SJCRH30 (cell line): ENCODE measurements at places on chromosomes 3 and 15. TPM values are rescaled to one million over a fixed set of nuclear protein-coding genes. Genes with fewer than 3 reads are reported as not detected.

DNA sequence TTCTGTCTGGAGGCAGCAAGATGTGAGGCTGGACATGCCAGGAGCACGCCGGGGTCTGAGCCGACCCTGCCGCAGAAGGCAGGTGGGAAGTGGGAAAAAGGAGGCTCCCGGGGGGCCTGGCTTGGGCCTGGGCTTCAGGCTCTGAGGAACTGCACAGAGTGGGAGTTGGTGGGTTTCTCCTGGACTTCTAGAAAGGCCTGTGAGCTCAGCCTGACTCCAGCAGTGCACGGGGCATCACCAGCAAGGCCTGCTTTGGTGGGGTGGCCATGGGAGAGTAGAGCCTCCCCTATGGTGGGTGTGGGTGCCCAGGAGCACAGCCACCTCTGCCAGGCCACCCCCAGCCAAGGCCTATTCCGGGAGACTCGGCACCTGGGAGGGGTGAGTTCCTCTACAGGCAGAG, 18.1 kb upstream of the SLC41A3 start:
- H3K27ac ChIP-seq, result no peak overlapping the region
- no peak for DNase-seq
- no peak overlapping the region for H3K4me3 ChIP-seq
- H3K36me3 ChIP-seq, result no peaks in the 10 kb centered on the region
- H3K4me1 ChIP-seq, result peaks cover 28% of the 10 kb centered on the region

The SMCO1 gene
- not detected in 2 replicates for total RNA-seq

- H3K27me3 ChIP-seq, result no peaks in the 10 kb centered on the region
- no peak overlapping the region for H3K27ac ChIP-seq
- H3K4me1 ChIP-seq, result no peaks in the 10 kb centered on the region
Observed at GRCh38 chr3:37955918-37956707, 34.5 kb upstream of the VILL start.

DNA sequence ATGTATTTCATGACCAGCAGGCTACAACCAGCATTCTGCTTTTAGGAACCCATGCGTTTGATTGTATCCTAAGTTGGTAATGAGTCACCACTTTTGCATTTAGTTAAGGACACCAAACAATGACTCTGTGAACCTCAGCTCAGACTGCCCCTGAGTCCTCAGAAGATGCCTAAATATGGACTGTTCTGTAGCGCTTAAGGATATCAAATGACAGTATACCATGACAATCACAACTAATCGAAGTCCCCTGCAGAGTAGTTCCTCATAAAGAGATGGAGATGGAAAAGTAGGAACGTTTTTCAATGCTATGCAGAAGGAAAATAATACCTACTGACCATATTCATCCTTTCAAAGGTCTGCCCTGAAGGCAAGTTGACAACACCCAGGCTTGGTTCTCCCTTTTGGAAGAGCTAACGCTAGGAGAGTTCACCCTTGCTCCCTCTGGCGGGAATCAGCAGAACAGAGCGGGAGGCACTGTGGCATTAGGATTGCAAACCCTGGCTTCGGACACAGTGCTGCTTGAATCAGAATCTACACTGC, 508.6 kb downstream of the FHIT start:
- DNase-seq, result peak; percentile 52
- H3K4me3 ChIP-seq, result no peak overlapping the region
- peaks cover 19% of the 10 kb centered on the region for H3K4me1 ChIP-seq
- no peaks in the 10 kb centered on the region for H3K27me3 ChIP-seq
- H3K27ac ChIP-seq, result no peak overlapping the region

DNA sequence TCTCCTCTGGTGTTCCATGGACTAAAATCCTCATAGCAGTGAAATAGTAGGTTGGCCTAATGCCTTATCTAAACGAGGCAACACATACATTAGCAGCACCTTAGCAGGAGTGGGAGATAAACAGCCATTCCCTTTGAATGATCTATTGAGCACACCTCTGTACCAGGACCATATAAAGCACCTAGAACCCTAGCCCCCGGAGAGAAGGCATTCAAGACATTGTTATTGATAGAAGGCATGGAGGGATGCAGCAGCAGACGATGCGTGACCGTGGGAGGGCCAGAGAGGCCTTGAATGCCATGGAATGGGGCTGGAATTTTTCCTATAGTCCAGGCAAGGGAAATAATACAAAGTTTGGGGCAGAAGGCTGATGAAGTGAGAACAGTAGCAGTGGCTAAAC, 6.6 kb upstream of the SEMA5B start:
- H3K4me1 ChIP-seq, result no peaks in the 10 kb centered on the region
- H3K4me3 ChIP-seq, result no peak overlapping the region
- H3K27me3 ChIP-seq, result no peaks in the 10 kb centered on the region
- H3K36me3 ChIP-seq, result no peaks in the 10 kb centered on the region
- no peak for DNase-seq
- no peak overlapping the region for H3K27ac ChIP-seq

DNA sequence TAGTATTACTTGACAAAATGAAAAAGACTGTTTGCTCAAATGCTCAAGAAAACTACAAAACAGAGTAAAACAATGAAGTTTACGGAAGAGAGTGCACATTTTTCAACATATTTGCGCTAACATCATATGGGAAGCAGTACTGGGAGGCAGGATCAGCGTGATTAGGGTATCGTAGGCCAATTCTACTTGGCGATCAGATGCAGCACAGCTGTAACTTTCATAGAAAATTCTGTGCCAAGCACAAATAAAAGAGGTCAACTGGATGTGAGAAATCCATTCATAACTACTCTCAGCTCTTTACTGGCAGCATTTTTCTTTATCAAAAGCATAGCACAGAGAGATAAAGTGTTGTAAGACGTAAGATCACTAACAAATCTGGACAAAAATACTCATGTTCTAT, 1196.3 kb upstream of the GBE1 start:
- H3K4me1 ChIP-seq, result no peaks in the 10 kb centered on the region
- H3K4me3 ChIP-seq, result no peak overlapping the region
- no peak overlapping the region for H3K27ac ChIP-seq
- no peaks in the 10 kb centered on the region for H3K36me3 ChIP-seq
- no peak for DNase-seq

The ALDH1A2 gene
- 8.9 and 12.6 TPM in 2 replicates for total RNA-seq

The ALCAM gene
- 0.46 and 0.85 TPM in 2 replicates for total RNA-seq

The THSD4 gene
- 18.1 and 20.7 TPM in 2 replicates for total RNA-seq

- H3K27ac ChIP-seq, result no peak overlapping the region
- H3K36me3 ChIP-seq, result no peaks in the 10 kb centered on the region
- H3K4me3 ChIP-seq, result no peak overlapping the region
Observed at GRCh38 chr3:88632226-88632625, 475.2 kb upstream of the EPHA3 start.

GRCh38 chr15:35603301-35603700, 57.3 kb upstream of the DPH6 start:
- no peak overlapping the region for H3K4me3 ChIP-seq
- H3K36me3 ChIP-seq, result no peaks in the 10 kb centered on the region
- no peak for DNase-seq
- H3K4me1 ChIP-seq, result no peaks in the 10 kb centered on the region

- H3K27ac ChIP-seq, result no peak overlapping the region
- 0 out of 2 replicates have a peak, but pooled peaks cover 6% of the 10 kb centered on the region for H3K4me1 ChIP-seq
- H3K27me3 ChIP-seq, result no peaks in the 10 kb centered on the region
- H3K4me3 ChIP-seq, result no peak overlapping the region
- no peak for DNase-seq
Observed at GRCh38 chr3:101807888-101808287, 28.9 kb downstream of the NXPE3 start.

The FANCD2OS gene
- total RNA-seq, result not detected in 2 replicates

- H3K4me3 ChIP-seq, result no peak overlapping the region
- no peak for DNase-seq
- no peaks in the 10 kb centered on the region for H3K4me1 ChIP-seq
- H3K27ac ChIP-seq, result no peak overlapping the region
- no peaks in the 10 kb centered on the region for H3K27me3 ChIP-seq
Observed at GRCh38 chr3:183526838-183527427, 28.6 kb downstream of the KLHL6 start.

DNA sequence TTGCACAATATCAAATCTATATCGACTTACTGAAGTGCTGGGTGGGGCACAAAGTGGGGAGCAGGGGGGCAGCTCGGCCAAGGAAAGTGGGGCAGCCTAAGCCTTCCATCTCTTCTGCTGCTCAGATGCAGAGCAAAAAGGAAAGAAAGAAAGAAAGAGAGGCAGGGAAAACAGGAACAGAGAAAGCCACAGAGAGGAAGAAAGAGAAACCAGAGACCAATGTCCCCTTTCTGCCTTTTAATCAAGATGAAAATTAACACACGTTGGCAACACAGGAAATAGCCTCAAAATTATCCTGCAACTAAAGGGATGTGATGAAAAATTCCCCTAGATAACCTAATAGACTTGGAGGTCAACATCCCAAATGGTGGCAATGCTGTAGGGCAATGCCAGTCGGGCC, 72.2 kb upstream of the RAD18 start:
- H3K4me1 ChIP-seq, result peaks cover 15% of the 10 kb centered on the region
- no peak overlapping the region for H3K27ac ChIP-seq
- no peaks in the 10 kb centered on the region for H3K27me3 ChIP-seq
- H3K36me3 ChIP-seq, result no peaks in the 10 kb centered on the region
- H3K4me3 ChIP-seq, result no peak overlapping the region
